Thymus (tissue), 14 donors: ENCODE measurements at places on chromosomes 1 and 21. TPM values are rescaled to one million over a fixed set of nuclear protein-coding genes. Genes with fewer than 3 reads are reported as not detected.

OLFML2B gene
- polyA plus RNA-seq: 5.4 TPM

OR2L3 gene
- polyA plus RNA-seq: not detected

AGT gene
- polyA plus RNA-seq: 22.3 TPM

PODN gene
- polyA plus RNA-seq: 4.8 TPM

USH2A gene
- polyA plus RNA-seq: 0.14 TPM

GSTM2 gene
- 100 TPM for polyA plus RNA-seq

ADGRL2 gene
- 18.9 TPM for polyA plus RNA-seq

ACKR1 gene
- 44.4 TPM for polyA plus RNA-seq

DENND2C gene
- polyA plus RNA-seq: 2.9 TPM

IGSF9 gene
- 4.1 TPM for polyA plus RNA-seq

- no peak for DNase-seq
These were observed 6.7 kb upstream of the CFAP126 start for GRCh38 chr1:161374373-161374772.

GRCh38 chr1:15802234-15802965 lies 5.0 kb downstream of the UQCRHL start:
- no peak for DNase-seq

- no peak for DNase-seq
These were observed 44.6 kb downstream of the MIGA1 start for GRCh38 chr1:77824079-77824478.

GRCh38 chr1:91997607-91998195 lies 32.1 kb upstream of the EPHX4 start:
- DNase-seq: peak; percentile 71

GRCh38 chr1:28341591-28341990 lies 12.8 kb downstream of the MED18 start:
- DNase-seq: no peak

DNA sequence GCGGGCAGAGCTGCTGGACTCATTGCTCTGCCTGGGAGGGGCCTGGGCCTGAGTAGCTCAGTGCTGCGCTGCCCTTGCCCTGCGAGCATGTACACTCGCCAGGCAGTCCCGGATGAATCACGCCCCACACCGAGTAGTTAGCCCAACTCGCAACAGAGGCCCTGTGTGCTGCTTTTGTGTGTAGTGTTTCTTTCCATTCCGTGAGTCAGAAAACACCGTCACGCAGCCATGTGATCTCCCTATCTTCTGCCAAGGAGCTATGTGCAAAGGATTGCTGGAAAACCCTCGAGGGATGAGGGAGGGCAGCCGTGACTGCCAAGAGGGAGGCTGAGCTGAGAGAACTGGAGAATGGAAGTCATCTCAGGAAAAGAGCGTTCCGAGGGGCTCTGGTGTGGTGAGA lies 37.3 kb downstream of the NENF start:
- DNase-seq: no peak

DNA sequence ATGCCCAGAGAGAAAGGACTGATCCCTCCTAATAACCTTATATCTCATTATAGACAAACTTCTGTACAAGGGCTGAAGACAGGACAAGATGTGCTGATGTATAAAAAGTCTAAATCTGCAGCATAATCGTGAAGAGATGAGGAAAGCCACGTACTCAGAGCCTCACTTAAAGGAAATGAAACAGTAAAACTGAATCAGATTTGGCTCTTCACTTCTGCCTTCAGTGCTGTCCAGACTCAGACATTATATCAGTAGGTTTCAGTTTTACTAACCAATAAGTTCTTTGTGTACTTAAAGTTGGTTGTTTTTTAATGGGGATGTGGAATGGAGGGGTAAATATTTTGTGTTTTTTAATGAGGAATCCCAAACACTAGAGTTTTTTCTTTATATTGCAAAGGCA lies 45.3 kb upstream of the RGS1 start:
- no peak for DNase-seq

DNA sequence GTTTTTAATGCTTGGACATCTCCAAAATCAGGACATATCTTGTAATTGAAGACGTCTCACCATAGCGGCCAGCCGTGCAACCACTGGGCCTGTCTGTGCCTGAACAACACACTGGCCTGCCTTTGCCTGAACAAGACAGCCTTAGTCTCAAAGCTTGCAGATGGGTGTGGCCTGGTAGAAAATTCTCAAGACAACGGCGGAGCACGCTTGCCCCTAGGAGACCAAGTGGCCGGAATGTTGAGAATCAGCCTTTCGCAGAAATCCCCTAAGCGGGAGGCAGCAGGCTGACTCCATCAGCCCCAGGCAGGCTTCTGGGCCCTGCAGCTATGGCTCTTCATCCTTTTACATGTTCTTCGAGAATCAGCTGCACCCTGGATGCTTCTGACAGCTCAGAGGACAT lies 98.0 kb upstream of the C1orf174 start:
- no peak for DNase-seq

DNA sequence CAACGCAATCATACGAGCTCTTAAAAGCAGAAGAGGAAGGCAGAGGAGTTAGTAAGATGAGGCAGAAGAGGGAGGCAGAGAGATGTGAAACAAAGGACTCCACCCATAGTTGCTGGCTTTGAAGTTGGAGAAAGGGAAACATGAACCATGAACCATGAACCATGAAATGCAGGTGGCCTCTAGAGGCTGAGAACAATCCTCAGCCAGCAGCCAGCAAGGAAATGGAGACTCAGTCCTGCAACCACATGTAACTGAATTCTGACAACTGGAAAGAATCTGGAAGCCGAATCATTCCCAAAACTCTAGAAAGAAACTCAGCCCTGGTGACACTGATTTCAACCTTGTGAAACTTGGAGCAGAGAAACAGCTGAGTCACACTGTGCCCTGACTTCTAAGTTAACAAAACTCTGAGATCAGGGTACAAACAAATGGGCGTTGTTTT lies 10.1 kb downstream of the DIPK1A start:
- DNase-seq: peak; percentile 46

DNA sequence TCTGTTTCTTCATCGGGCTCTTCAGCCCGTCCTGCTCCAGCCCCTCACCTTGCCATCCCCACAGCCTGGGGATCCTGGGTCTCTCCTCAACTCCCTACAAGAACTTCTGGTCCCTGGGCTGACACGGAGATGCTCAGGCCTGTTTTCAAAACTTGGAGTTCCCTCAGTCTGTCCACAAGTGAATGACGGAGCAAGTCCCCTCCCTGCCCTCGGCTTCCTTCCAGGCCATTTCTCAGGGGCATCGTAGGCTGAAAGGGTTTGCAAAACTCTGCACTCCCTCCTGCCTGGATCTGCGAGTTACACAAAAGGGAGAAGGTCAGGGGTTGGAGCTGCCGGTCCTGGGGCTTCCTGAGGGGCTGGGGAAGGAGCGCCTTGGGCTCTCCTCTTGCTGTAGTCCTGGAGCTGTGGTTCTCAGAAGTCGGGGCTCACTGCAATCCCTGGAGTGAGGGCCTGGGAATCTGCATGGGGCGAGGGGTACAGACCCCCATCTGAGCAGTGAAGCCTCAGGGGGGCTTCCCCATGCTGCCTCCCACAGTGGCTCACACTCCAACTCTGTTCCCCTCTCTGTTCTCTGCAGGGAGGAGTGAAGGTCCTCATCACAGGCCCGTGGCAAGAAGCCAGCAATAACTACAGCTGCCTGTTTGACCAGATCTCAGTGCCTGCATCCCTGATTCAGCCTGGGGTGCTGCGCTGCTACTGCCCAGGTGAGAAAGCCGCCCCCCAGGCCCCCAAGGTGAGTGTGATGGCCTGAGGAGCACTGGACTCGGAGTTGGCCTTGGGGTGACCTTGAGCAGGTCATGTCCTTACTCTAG lies 100.6 kb upstream of the VAMP3 start:
- DNase-seq: no peak

GRCh38 chr1:159223004-159223403 lies 18.3 kb downstream of the ACKR1 start:
- no peak for DNase-seq

DNA sequence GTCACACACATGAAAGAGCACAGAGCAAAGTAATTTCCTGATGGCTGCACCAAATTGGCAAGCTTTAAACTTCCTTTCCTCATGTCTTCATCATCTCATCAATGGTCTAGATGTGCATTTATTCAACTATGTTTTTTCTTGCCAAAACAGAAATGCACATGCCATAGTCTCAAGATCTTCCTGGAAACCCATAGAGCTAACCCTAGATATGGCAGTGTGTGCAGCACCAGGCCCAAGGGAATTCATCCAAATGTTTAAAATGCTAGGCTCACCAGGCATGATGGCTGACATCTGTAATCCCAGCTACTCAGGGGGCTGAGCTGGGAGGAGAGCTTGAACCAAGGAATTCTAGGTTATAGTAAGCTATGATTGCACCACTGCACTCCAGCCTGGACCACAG lies 31.2 kb upstream of the PALMD start:
- DNase-seq: no peak

DNA sequence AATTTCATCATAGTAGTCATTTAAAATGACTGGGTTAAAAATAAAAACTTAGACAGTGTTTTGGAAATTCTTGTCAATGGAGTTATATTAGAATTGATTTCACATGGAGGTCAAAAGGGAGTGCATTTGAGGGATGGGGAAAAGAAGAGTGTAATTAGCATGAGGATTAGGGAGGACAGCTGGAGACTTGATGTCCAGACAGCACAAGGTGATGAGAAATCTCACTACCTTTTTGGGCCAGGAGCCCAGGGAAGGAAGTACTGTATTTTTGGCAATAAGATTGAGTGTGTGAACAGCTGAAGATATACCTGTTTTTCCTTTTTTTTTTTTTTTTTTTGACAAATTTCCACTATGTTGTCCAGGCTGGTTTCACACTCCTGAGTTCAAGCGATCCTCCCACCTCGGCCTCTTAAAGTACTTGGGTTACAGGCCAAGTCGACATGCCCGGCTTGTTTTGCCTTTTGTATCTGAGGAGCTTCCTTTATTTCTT lies 163.6 kb downstream of the PAPPA2 start:
- no peak for DNase-seq

GRCh38 chr1:114341299-114341698 lies 169.7 kb downstream of the TRIM33 start:
- no peak for DNase-seq

- DNase-seq: no peak
These were observed 100.7 kb upstream of the TSPAN2 start for GRCh38 chr1:115189814-115190539.

DNA sequence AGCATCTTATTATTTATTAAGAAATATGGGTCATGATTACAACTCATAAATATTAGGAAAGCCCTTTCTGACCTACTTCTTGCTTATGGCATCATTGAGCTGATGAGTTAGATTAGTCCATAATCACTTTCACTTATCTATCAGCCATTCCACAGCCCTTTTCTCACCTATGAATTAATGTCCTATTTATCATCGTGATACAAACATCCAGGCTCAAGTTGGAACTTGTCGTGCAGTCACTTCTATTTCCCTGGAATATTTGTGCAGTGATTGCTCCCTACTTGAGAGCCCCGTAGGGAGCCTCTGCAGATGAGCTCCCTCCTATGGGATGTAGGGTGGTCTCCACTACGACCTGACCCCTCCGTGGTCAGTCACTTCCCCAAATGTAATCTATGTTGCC lies 8.1 kb upstream of the F3 start:
- no peak for DNase-seq

GRCh38 chr1:108000620-108001111 lies 35.7 kb upstream of the VAV3 start:
- no peak for DNase-seq

GRCh38 chr1:162822391-162823200 lies 32.1 kb downstream of the HSD17B7 start:
- DNase-seq: no peak

GRCh38 chr1:46481961-46482360 lies 7.7 kb upstream of the DMBX1 start:
- DNase-seq: no peak

- DNase-seq: no peak
These were observed 10.8 kb downstream of the BLACAT1 start for GRCh38 chr1:205444931-205445645.

DNA sequence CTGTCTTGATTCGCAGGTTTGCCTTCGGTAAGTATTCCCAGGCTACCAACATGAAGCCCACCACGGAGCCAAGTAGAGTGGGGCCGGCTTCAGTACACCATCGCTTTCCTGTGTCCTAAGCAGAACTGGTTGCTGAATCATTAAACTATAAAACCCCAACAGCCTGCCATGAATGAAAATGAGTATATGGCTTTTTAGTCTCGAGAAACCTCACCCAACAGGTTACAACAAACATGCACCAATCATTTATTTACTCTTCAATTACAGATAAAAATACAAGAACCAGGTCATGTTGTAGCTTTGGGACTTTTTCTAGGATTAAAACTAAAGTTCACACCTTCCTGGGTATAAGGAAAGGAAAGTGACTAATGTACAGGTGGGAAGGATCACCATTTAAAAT lies 7.6 kb downstream of the TMPRSS2 start:
- DNase-seq: no peak

DNA sequence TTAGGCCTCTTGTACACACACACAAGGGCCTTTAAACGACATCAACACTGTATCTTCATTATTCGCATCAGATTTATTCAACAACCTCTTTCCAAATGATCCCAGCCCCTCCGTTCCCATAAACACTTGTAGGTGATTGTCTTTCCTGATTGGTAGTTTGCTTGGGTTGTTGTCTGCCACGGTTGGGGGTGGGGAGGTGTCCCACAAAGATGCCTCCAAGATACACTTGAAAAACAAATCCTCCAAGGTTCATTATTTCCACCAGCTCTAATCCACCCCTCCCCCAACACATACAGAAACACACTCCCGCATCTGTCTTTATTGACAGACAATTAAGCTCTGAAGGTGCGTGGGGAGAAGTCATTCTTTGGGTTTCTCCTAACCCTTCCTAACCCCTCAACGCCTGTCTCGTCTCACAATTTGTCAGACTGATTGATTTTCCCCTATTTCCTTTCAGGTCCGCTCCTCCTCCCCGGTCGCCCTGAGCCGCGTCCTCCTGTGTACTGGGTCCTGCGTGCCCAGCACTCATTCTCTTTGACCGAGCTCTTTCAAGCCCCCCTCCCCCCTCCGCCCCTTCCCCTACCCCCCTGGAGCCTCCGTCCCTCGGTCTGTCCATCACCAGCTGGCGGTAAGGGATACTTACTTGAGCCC lies 1.4 kb downstream of the WDR26 start:
- peak; percentile 15 for DNase-seq

DNA sequence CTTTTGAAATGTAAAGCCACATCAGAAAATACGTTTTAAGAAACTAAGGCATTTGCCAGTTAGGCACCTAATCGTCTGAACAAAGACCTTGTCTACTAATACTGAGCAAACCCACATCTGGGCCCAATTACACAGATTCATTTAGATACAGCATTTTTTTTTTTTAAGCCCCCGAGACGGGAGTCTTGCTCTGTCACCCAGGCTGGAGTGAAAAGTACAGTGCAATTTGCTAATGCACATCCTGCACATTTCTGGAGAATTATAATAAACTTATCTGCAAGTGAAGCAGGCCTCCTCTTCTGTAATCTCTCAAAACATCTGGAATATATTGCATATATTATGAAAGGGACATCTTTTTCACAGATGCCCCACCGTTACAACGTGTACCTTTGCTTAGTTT lies 3.3 kb downstream of the RSRP1 start:
- DNase-seq: no peak

DNA sequence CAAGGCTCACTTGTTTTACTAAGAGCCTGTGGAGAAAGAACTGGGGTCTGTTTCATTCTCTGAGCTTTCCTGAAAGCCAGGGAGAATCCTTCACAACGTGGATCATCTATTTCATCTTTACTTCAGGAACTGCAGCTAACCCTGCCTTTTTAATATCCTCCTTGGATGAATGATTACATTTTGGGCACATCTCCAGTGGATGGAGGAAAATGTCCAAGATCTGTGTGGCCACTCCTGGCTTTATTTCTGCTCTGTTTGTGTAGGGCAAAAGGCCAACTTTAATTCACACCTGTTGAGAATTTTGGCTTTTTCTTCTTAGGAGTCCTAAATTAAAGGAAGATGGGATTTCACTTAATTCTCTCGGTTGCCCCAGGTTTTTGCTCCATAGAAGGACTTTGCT lies 69.5 kb upstream of the CACNA1E start:
- DNase-seq: no peak

- DNase-seq: no peak
These were observed 27.6 kb downstream of the COQ8A start for GRCh38 chr1:226967665-226968064.
